ENCODE measurements at places on chromosomes 7 and 10.

GRCh38 chr10:118034791-118035261, 11.9 kb downstream of the RAB11FIP2 start:
- no peak for DNase-seq

- no peak for DNase-seq
Observed at GRCh38 chr7:148191391-148192065, 399.0 kb upstream of the C7orf33 start.

DNA sequence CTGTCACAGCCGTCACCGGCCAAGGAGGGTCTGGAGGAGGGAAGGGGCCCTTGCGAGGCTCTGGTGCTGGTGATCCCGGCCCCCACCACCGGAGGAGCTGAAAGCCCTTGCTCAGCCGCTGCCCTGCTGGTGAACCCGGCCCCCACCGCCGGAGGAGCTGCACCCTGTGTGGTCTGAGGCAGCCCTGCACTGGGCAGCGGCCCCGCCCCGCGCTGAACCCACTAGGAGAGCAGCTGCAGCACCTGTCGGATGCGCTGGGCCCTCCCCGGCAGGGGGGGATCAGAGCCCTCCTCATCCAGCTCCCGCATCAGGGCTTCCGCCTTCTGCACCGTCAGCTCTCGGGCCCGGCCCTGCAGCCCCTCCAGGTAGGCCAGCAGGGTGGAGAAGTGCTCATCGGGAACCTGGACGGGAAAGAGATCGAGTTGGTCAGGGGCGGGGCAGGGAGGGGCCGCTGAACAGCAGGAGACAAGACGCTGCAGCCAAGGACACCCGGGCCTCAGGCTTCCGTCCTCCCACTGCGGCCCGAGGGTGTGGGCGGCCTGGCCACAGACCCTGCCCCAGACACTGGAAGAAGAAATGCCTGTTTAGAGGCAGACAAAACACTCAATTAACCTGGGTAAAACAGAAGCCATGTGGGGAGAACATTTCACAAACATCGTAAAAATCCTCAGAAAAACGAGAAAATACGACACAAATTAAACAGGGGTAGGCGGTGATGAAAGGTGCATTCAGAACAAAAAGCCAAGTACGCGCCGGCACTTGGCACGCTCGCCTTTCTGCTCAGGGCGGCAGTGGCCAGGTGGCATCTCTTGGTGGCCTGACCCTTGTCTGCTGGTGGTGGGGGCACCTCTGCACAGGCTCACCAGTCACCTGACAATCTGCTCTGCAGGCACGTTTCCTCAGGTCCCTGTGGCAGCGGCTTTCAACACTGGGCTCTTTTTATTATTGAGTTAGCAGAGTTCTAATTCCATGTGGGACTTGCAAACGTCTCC, 14.7 kb downstream of the CYP2W1 start:
- DNase-seq = no peak

GRCh38 chr7:34759477-34760125, 101.6 kb downstream of the NPSR1 start:
- no peak for DNase-seq

- peak; percentile 15 for DNase-seq
Observed at GRCh38 chr7:25259487-25260243, 31.4 kb upstream of the NPVF start.

GRCh38 chr7:43164757-43165156, 52.3 kb downstream of the HECW1 start:
- no peak for DNase-seq

DNA sequence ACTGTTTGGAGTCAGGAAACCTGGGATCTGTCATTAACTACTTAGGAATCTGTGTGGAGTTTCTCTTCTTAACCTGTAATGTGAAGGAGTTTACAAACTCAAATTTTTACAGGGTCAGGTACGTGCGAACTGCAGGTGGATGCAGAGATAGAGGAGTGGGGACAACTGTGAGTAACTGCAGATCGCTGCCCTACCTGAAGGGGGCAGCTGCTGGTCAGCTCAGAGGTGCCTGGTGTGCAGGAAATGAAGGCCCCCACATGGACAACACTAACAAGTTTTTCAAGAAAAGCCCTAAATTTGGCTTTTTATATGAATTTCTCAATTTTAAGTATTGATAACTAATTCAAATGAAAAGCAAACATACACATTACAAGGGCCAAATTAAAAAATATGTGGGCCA, 380.0 kb downstream of the REEP3 start:
- no peak for DNase-seq

DNA sequence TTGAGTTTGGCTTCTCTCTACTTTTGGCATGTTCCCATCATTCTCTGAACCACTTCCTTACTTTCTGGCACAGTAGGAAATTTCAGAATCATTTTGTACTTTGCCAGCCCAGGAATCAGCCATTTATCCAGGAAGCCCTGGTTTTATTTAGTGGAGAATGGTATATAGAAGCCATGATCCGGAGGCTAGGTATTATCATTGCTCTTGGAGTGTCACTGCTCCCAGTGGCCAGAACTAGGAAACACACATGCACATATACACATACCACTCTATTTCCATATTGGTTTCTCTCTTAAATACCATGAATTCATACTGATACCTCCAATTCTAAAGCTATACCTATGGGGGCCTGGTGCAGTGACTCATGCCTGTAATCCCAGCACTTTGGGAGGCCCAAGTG, 36.3 kb downstream of the SUFU start:
- no peak for DNase-seq

- no peak for DNase-seq
Observed at GRCh38 chr10:131757285-131758058, 143.3 kb upstream of the PPP2R2D start.

DNA sequence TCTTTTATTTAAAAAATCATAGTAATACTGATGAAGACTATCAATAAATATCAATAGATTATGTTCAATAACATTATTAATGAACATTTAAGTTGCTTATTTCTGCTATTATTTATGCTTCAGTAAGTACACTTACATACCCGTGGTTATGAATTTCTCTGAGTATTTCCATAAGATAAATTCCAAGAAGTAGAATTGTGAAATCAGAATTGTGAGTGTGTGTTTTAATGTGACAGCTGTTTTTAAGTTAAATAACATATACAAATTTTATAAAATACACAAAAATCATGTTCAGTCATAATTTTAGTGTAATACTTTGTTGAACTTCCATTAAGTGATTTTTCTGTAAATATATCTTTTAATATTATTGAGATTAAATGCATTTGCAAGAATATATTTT, 37.5 kb upstream of the SEMA3E start:
- no peak for DNase-seq

DNA sequence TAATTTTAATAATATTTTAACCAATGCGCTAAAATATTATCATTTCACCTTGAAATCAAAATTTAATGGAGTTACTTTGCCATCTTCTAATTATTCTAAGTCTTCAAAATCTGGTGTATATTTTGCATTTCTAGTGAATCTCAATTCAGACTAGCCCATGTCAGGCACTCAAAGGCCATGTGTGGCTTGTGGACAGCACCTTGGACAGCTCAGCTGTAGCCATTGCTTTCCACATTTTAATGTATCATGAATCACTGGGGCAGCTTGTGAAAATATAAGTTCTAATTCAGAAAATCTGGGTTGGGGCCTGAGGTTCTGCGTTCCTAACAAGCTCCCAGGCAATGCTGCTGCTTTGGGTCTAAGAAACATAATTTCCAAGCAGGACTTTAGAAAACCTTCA, 57.2 kb downstream of the MGAM2 start:
- no peak for DNase-seq

- DNase-seq = no peak
Observed at GRCh38 chr10:99654390-99655175, 4.7 kb upstream of the ENTPD7 start.

DNA sequence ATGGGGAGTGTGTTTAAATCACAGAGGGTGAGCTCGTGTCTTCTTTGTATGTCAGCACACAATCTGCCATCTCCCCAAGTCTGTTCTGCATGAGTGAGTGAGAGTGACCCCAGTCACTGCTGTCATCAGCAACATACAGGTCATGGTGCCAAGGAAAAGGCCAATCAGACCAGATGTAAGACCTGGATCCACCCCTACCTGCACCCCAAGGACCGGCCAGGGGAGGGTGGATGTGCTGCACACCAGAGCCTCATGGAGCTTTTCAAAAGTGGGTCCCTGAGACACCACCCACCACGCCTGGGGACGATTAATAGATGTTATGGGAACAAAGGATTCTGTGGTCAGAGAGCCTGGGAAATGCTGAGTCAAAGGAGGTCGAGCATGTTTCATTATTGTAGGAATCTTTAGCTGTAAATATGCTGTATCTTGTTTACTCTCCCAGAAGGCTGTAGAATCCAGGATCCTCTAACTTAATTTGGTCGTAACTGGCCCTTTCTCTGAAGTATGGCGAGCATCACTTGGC, 420.5 kb downstream of the RPS24 start:
- no peak for DNase-seq

DNA sequence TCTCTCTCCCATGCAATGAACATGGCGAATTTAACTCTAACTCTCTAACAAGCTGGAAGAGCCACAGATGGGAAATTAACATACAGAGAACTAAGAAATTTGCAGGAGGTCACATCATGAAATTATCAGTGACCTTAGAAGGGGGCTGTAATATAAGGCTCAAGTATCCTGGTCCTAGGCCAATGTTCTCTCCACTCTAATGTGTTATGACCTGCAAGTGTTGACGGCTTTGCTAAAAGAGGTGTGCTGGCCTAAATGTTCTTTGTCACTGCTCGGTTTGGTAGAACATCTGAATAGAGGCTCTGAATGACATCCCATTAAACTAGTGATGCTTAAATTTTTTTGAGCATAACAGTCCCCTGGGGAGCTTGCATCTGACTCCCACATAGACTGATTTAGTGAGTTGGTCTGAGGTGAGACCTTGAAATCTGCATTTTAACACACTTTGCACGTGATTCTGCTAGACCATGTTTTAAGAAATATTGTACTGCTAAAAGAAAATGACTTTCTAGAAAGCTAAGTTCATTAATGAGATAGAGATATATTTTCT, 129.3 kb downstream of the GFRA1 start:
- DNase-seq = no peak

DNA sequence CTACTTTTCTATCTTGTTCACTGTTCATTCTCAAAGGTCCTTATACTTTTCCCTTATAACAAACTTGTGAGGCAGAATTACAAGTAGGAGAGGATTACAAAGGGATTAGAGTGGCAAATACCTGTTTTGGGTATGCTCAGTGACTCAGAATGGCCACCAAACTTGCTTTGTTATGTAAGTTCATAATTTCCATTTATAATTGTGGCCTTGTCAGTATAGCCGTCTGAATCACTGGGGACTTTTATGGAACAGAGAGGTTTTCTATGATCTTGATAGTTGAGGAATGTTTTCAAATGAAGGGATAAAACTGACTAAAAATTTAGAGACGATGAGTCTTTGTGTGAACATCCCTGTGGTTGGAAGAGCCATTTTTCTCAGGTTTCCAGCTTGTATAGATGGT, 116.2 kb downstream of the SND1 start:
- no peak for DNase-seq

- DNase-seq = no peak
Observed at GRCh38 chr10:37960591-37961137, 15.8 kb downstream of the ZNF25 start.

GRCh38 chr7:135257790-135258189, 24.2 kb downstream of the STRA8 start:
- no peak for DNase-seq

- DNase-seq = no peak
Observed at GRCh38 chr7:117661328-117661727, 181.5 kb downstream of the CFTR start.

GRCh38 chr7:149716007-149716931, 57.1 kb downstream of the ZNF467 start:
- DNase-seq = no peak

- no peak for DNase-seq
Observed at GRCh38 chr10:78491812-78492211, 458.1 kb downstream of the RPS24 start.

DNA sequence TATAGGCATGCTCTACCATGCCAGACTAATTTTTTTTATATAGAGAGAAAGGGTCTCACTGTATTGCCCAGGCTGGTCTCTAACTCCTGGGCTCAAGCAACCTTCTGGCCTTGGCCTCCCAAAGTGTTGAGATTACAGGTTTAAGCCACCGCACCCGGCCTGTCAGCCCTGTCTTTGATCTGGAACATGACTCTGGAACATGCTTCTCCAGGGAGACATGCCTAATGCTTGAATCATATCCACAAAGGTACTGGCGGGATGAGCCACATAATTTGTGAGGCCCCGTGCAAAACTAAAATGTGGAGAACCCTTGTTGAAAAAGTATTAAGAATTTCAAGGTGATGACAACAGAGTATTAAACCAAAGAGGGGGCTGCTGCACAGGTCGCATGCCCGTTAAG, 282.8 kb downstream of the ARHGAP12 start:
- DNase-seq = no peak

DNA sequence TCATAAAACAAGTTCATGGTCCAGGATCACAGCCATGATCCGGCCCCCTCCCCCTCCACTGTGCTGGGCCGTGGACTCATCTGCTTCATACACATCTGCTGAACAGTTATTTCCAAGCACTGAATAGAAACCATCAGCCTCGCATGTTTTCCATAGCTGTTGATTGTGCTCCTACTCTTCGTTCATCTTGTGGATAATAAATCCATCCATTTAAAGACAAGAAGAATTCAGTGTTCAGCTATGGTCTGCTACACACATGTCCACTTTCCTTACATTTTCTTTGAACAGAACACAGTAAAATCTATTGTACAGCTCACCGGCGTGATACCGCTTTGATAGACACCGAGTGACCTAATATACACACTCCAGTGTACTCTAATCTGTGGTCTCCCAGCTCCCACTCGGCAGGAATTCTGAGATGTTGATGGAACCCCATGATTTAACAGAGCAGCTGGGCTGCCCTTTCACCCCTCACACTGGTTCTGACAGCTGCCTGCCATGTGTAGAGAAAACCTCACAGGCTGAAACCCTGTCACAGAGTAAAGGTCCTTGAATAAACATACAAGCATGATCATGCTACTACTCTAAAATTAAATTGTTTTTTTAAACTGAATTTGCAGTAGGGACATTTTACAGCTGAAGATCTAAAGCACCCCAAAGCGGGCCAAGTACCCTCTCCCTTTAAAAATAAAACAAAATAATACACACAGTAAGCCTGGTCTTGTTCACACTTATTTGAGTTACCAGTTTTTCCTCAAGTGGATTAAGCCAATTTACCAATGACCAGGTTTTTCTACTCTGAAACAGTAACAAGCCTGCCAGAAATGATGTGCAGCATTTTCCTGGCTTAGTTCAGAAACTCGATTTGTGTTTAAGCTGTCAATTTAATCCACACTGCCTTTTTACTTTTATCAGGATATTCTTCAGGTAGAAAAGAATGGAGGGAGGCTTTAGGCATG, 95.1 kb upstream of the FZD1 start:
- no peak for DNase-seq

- no peak for DNase-seq
Observed at GRCh38 chr7:135645296-135645904, 16.9 kb upstream of the STMP1 start.

- no peak for DNase-seq
Observed at GRCh38 chr10:101458869-101459268, 104.9 kb downstream of the BTRC start.

DNA sequence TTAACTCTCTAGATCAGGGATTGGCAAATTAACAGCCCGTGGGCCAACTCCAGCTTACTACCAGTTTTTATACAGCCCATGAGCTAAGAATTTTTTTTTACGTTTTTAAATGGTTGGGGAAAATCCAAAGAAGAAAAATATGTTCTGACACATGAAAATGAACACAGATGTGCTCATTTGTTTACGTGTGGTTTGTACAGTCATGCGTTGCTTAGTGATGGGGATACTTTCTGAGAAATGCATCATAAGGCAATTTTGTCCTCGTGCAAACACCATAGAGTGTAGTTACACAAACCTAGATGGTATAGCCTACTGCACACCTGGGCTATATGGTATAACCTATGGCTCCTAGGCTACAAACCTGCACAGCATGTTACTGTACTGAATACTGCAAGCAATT, 8.3 kb upstream of the SMKR1 start:
- DNase-seq = no peak

Data from stimulated activated CD8-positive, alpha-beta memory T cell treated with anti-CD3 and anti-CD28 coated beads, Interleukin-4, amount 100 ng/mL, for 4 hours (primary cell).